Endodermal cell (in vitro differentiated cells): ENCODE measurements at places on chromosomes 2 and 18. TPM values are rescaled to one million over a fixed set of nuclear protein-coding genes. Genes with fewer than 3 reads are reported as not detected.
A peak's percentile ranks its signal among the peaks of the same experiment; 100 is the strongest.

DNA sequence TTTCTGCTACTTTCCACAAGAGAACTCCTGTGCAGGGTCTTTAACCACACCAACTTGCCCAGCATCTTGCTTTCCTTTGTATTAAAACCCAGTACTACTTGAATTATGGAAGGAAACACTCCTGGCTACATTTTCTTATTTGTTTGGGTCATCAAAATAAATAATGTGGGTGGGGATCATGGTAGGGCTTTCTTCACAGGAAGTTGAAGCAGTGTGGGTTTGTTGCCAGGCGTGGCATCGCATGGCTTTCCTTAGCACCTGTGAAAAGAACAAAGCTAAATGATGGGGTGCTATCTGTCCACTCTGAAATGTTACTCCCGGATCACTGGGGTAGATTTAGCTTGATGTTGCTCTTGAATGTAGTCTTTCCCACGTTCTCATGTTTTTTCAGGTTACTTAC, 18.7 kb downstream of the ARHGAP25 start:
- no peak for DNase-seq

The MEMO1 gene
- 48.0 and 52.0 TPM in 2 replicates for total RNA-seq

The BABAM2 gene
- 33.0 and 36.4 TPM in 2 replicates for total RNA-seq

- no peak for DNase-seq
These were observed 32.1 kb upstream of the WDR75 start for GRCh38 chr2:189409131-189409530.

The TXNDC2 gene
- total RNA-seq, result 0.14 TPM in 1 of 2 replicates, not detected in the other

GRCh38 chr2:168920504-168921157, 19.5 kb downstream of the G6PC2 start:
- no peak for DNase-seq

DNA sequence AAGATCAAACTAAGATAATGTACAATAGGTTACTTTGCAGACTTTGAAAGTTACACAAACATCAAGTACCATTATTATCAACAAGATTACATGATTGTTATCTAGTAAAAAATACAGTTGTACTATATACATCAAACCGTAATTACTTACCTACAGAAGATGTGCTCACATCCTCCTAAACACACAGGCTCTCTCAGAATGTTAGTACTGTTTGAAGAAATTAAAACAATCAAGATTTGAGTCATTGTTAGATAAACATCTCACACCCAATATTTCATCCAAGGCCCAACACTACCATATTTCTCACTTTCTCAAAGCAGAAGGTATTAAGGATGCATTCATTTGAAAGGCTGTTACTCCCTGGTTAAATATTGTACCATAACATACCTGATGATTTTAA, 12.6 kb downstream of the BARD1 start:
- no peak for DNase-seq

The SLC30A3 gene
- total RNA-seq, result 1.5 to 2.8 TPM (median 2.1 TPM) in 3 replicates

DNA sequence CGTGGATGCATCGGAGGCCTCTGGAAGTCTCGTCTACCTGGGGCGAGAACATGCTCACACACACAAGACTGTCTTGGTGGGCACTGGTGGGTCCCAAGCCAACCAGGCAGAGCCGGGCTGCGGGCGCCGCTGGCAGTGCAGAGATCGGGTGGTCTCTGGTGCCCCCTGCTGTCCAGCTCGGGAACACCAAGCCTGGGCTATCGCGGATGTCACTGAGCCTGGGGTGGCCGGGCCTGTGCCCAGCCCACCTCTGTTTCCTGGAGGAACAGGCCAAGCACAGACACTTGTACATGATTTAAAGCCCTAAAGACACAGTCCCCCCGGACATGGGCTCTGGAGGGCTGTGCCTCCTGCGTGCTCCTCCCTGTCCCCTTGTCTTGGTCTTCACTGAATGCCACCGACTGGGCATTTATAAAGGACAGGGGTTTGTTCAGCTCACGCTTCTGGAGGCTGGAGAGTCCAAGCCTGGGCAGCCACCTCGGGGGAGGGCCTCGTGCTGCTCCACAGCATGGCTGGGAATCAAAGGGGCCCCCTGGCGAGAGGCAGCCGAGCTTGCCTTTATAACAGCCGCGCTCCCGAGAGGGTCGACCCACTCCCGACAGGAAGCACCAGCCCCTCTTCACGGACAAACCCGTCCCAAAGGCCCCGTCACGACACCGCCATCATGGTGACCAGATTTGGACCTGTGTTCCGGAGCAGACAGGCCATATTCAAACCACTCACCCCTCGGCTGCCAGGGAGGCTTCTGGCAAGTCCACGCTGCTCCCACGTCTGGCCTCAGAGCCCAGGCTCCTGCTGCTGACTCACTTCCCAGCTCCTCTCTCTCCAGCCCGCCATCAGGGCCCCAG, 3.6 kb upstream of the OTOS start:
- peak; percentile 96 for DNase-seq

The DNAH7 gene
- total RNA-seq, result 1.1 to 1.2 TPM (median 1.1 TPM) in 3 replicates

DNA sequence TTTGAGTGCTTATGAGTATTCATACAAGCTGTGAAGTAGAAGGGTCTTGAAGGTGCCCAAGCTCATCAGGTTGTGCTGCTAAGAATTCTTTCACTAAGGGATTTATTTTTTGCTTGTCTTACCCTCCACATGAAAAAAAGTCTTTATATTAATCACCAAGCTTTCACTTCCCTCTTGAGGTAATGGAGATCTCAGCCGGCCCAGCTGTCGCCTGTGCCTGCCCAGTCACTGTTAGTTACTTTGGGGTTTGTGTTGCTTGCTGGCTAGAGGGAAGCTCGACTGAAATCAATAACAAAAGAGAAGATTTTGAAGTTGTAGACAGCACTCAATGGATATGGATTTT, 21.9 kb downstream of the MC2R start:
- DNase-seq, result no peak

- DNase-seq, result no peak
These were observed 75.1 kb downstream of the CPO start for GRCh38 chr2:207014424-207014823.

DNA sequence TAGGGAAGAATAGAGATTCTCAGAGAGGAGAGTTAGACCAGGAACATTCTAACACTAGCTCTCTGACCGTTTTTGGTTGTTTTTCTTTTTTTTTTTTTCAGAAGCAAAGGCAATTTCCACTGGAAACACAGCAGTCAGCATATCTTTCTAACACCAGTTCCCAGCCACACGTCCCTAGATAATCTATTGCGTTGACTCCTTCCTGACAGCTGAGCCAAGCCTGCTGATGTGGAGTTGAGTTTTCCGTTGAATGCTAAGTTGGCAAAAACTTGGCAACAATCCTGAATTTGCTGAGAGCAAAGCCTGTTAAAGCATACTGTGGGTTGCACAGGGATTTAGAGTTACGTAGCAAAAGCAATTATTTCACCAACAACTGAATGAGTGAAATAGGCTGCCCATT, 19.3 kb downstream of the GAD1 start:
- no peak for DNase-seq

DNA sequence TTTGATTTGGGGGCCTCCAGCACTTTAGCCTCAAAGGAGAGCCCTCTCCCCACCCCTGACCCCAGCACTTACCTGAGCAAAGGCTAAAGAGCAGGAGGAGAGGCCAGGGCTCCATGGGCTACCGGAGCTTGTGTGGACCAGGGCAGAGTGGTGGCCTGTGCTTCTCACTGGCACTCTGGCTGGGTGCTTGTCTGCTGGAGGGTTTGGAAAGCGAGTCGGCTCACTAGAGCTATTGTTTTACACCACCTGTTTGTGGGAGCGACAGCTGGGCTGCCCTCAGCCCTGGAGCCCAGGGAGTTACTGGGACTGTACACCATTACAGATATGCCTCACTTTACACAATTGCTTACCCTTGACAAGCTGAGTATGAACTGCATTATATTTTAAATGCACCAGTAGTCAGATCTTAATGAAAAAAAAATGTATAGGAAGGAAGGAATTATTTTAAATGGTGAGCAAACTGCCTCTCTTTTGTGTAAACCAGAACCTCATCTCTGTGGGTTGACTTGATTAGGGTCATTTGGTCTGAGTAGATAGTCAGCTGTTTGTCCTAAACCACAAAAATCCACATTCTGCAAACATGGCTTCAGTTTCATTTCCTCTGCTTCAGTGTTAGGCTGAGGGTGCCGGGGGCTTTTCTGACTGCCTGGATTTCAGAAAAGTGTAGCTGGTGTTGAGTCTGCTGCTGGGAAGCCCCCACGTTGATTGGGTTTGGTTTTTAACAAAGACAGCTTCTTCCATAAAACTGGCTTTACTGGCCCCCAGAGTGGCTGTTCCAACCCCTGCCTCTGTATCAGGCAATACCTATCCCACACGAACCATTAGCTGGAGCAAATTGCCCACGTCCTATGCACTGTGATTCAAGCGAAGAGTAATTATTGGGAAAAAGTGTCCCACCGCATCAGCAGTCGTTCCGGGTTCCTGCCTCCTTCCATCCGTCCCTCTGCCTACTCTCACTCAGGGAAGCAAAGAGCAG, at the start of gene CHRNA1:
Gene CHRNA1 (minus strand): TSS at position 193 of the 976 bp plus-strand sequence. CDS start 78 bp downstream, at position 115.
- DNase-seq, result no peak

The C2orf69 gene
- 16.3 and 17.9 TPM in 2 replicates for total RNA-seq

The TMEM200C gene
- 5.0 to 7.3 TPM (median 7.0 TPM) in 3 replicates for total RNA-seq

GRCh38 chr2:40359811-40360210, 92.1 kb downstream of the SLC8A1 start:
- no peak for DNase-seq

The KIF3C gene
- 42.9 and 43.9 TPM in 2 replicates for total RNA-seq

The CFAP65 gene
- 1.5 and 1.7 TPM in 2 replicates for total RNA-seq

The TMEM150A gene
- 29.9 and 32.2 TPM in 2 replicates for total RNA-seq

The MAB21L4 gene
- total RNA-seq, result 0.87 TPM in 1 of 3 replicates, not detected in the others

- no peak for DNase-seq
These were observed 83.7 kb downstream of the TANC1 start for GRCh38 chr2:159052157-159052601.

DNA sequence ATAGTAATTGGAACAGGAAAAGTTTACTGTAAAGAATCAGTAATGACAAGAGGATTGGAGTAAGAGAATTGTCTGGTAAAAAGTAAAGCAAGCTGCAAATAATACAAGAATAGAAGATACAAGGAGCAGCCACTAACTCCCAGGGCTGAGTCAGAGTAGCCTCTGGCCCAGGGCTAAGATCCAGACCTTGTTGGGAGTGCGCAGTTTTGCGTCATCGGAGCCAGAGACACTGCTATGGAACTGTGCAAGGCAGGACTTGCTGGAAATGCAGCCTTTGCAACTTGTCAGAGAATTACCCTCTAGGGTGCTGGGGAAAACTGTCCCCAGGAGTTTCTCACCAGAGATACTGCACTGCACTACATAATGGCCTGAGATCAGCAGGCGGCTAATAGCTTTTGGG, 135.2 kb downstream of the NYAP2 start:
- DNase-seq, result no peak

- no peak for DNase-seq
These were observed 9.3 kb upstream of the VWC2L start for GRCh38 chr2:214401580-214401979.

GRCh38 chr18:5998907-5999306, 103.6 kb upstream of the TMEM200C start:
- DNase-seq, result peak; percentile 10

DNA sequence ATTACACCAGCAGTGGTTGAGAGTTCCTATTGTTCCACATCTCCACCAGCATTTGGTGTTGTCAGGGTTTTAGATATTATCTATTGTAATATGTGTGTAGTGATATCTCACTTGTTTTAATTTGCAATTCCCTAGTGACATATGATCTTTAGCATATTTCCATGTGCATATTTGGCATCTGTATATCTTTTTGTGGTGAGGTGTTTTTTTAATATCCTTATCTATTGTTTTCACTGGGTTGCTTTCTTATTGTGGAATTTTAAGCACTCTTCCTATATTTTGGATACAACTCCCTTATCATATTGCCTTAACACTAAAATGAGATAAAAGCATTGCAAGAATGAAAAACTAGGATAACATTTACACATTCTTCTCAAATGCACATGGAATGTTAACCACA, 453.9 kb upstream of the FSIP2 start:
- DNase-seq, result no peak

DNA sequence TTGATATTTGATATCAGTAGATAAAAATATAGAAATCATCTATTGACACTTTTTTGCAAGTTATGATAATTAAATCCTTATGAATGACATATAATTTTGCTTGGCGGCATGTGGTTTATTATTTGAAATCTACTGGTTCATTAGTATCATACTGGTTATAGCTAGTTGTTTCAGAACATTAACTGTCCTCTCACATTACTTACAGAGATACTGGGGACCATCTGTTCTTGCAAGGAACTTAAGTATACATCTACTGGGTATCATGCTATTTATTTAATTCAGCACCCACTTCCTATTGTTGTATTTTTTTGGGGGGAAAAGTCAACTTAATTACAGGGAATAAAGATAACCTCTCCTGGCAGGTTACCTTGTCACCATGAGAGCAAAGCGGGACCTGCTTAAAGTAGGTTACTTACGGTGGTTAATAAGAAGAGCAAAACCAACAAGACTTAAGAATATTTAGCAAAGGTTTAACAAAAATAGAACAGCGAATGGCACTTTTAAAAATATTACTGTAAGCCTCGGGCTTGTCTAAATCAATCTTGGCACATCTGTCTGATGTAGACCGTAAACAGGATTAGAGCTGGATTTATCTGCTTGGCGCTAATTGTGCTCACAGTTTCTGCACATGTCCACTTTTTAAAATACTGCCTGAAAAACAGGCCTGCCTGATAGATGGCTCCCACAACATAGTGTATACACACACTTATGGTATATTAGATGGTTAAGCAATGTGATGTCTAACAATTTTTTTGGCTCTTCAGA, 41.8 kb downstream of the CERKL start:
- DNase-seq, result no peak

DNA sequence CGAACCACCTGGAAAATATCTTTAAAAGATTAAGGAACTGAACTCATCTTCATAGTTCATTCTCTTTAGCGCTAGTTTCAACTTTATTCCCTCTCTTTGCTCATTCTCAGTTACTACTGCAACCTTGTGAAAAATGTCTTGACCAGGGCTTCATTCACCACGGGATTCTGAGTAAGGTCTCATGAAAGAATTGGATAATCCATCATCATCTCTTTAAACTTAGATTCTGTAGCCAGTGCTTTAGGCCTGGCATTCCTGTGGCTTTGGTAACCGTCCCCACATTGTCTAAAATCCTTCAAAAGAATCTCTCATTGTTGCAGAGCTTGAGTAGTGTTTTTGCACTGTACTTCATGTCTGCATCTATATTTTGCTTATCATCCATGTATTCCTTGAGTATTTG, 229.5 kb downstream of the ETAA1 start:
- DNase-seq, result no peak

DNA sequence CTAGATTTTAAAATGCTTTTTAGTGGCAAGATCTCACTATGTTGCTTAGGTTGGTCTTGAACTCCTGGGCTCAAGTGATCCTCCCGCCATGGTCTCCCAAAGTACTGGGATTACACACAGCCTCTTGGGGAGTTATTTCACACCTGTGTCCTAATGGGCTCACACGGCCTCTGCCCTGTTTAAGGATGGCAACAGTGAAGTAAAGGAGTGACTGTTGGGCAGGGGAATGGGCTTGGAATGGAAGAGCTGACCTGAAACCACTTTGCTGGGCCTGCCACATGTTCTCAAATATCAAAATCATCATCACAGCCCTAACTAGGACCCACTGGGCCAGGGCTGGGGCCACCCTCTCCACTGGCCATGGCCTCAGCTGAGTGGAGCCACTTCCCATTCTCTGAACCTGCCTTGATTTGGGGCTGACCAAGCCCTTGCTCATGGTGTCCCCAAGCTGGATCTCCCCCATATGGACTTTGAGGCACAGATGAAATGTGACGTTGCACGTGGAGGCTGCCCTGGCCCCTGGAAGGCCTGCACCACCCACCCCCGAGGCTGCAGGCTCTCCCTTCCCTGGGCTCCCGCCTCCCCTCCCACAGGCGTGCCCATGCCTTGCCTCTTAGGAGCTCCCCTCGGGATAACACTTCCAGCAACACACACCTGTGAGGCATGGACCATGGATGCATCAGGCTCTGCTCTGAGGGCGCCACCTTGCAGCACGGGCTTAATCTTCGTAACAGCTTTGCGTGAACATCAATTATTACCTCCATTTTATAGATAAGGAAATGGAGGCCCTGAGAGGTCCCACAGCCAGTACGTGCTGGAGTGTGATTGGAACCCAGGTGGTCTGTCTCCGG, 71.8 kb upstream of the SMAD7 start:
- DNase-seq, result peak; percentile 36
